ENCODE measurements at places on chromosomes 5 and 9.

GRCh38 chr5:168334695-168335094 lies 43.2 kb downstream of the WWC1 start:
- DNase-seq = no peak

DNA sequence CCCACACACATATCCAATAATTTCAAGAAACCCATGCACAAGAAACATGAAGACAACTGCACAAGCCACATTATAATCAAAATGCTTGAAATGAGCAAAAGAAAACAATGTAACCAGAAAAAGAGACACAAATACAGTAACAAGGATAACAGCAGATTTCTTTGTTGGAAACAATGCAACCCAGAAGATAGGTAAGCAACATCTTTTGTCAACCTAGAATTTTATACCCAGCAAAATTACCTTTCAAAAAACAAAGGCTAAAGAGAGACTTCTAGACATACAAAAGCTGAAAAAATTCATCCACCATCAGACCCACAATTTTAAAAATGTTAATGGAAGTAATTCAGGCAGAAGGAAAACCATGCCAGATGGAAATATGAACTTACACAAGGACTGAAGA lies 5.0 kb upstream of the COL23A1 start:
- no peak for DNase-seq

GRCh38 chr5:66232706-66233445 lies 88.8 kb downstream of the SREK1 start:
- DNase-seq = no peak

- no peak for DNase-seq
Measured at GRCh38 chr5:68332556-68332955, 117.0 kb downstream of the PIK3R1 start.

DNA sequence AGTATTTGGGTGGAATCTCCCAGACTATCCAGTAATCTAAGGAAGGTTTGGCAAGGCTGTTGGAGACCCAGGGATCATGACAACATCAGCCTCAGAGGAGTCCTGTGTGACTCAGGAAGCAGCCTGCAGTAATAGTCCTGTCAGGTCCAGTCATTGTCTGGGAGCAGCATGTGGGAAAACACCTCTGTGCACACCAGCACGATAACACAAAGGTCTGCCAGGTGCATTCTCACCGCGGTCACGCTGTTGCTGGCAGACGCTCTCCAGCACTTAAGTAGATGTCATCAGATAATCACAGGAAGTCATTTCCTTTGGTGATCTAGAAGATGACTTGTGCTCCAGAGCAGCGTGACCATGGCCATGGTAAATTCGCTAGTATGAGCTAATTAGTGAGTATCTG lies 99.2 kb upstream of the IQGAP2 start:
- no peak for DNase-seq

DNA sequence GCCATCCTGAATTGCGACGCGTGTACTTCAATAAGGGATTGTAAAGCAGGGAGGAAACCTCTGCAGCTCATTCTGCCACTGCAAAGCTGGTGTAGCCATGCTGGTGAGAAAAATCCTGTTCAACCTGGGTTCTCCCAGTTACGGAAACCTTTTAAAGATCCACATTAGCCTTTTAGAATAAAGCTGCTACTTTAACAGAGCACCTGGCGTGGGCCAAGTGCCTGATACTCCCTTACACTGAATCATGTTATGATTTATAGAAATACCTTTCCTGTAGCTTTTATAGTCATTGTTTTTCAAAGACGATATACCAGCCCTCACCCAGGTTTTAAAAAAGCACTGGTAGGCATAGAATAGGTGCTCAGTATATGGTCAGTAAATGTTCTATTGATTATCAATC lies 48.3 kb downstream of the SFXN1 start:
- DNase-seq = no peak

DNA sequence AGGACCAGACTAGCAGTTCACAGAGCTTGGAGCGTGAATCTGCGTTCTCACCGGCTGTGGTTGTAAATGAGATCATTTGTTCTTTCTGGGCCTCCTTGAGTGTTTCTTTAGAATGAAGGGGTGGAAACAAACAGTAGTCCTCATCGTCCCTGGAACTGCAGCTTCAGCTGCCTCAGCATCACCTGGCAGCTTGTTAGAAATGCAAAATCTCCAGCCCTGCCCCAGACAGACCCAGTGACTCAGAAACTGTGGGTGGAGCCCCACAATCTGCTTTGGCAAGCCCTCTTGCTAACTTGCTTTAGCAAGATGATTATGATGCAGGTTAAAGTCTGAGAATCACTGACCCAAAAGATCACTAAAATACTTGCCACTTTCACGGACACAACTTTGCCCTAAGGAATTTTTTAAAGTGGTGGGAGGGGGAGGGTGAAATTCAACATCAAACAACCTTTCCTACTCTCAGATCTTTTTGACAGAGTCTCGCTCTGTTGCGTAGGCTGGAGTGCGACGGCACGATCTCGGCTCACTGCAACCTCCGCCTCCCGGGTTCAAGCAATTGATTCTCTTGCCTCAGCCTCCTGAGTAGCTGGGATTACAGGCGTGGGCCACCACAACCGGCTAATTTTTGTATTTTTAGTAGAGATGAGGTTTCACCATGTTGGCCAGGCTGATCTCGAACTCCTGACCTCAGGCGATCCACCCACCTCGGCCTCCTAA lies 86.0 kb downstream of the BRINP1 start:
- DNase-seq = no peak

DNA sequence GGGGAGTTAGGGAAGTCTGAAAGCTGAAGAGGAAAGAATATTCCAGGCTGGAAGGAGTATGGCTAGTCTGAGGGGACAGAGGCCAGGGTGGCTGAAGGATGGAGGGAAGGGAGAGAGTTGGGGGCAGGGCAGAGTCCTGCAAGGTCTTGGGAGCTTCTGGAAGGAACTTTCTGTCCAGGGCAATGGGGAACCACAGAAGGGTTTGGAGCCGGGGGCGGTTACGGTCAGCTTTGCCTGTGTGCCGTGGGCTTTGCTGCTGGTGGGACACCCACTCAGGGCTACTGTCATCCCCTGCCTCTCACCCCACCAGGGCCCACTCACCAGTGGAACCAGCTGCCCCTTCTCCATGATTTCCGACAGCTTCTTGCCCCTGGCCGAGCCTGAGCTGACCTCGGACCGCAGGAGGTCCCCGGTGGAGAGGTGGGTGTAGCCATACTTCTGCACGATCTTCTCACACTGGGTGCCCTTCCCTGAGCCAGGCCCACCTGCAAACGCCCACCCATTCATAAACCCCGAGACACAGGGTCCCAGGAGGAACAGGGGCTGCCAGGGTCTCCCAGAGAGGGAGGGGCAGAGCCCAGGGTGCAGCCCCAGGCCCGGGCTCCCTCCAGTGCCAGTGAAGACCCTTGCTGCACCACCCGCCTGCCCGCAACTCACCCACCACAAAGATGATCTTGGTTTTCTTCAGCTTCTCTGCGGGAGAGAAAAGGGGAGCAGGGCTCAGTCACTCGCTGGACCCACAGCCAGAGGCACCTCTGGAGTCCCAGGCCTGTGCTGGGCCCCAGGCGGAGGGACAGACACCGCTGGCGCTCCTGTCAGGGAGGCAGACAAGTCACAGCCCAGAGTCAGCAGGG lies 4.9 kb downstream of the AK1 start:
- no peak for DNase-seq

GRCh38 chr5:106171708-106172107 lies 1499.0 kb downstream of the EFNA5 start:
- DNase-seq = no peak

DNA sequence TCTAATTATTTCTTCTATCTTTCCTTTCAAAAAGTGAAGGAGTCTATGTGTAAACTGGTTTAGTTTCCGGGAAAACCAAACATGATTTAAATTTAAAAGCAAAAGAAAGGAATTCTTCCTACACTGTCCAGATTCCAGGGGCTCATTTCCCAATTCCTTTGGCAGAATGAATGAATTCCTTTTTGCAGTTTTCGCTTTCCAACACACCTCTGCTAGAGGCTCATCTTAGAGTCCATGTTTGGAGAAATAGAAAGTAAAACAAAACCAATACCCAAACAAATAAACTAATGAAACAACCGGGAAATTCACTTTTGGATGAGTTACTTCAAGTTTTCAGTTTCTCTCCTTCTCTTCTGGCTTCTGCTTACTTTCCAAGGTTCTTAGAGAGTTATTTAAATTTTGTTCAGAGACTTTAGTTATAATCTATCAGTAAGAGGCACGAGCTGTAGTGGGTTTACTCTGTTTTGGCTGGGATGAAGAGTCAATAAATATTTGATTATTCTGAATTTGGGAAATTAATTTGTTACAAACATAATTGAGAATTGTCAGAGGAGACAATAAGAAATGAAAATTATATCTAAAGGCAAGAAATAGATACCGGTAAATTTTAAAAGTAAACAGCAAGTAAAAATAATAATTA lies 365.0 kb upstream of the CDH9 start:
- DNase-seq = no peak

- no peak for DNase-seq
Measured at GRCh38 chr5:78005021-78005785, 229.1 kb upstream of the TBCA start.

- no peak for DNase-seq
Measured at GRCh38 chr5:181100121-181100875, 30.7 kb downstream of the OR2V1 start.

GRCh38 chr5:32618962-32619361 lies 33.6 kb downstream of the SUB1 start:
- DNase-seq = no peak

- no peak for DNase-seq
Measured at GRCh38 chr5:5085381-5085780, 54.7 kb upstream of the ADAMTS16 start.

- no peak for DNase-seq
Measured at GRCh38 chr5:126355940-126356339, 67.3 kb upstream of the GRAMD2B start.

GRCh38 chr9:26210338-26210851 lies 532.2 kb upstream of the TUSC1 start:
- no peak for DNase-seq

DNA sequence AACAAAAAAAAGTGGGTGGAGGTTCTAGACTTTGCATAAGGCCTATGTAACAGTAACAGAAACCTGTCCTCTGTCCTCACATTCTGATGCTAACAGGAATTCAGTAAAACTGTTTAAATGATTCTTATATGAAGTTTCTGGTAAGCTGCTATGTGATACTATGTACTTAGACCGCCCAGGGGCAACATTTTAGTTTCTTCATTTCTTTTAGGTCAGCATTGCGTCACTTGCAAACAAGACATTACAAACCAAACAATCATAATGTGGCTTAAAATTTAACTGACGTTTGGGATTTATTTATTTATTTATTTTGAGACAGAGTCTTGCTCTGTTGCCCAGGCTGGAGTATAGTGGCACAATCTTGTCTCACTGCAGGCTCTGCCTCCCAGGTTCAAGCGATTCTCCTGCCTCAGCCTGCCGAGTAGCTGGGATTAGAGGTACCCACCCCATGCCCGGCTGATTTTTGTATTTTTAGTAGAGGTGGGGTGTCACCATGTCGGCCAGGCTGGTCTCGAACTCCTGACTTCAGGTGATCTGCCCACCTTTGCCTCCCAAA lies 44.3 kb downstream of the TENT4A start:
- DNase-seq = no peak

DNA sequence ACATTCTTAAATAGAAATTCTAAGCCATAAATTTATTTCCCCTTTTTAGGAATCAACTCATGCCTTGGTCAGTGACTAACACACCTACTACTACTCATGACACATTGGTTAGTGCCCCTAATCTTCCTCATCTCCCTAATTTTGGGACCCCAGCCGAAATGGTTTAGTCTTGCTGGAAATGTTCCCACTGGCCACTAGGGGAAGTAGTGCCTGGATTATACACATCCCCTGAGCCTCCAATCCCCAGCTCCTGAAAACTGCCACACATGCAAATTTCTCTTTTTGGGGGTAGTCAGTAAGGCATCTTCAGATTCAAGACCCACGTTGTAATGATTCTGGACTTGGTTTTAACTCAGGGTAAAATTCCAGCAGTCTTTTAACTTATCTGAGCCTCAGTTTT lies 79.8 kb downstream of the HSD17B3 start:
- DNase-seq = no peak

- DNase-seq = no peak
Measured at GRCh38 chr5:38468202-38468673, 88.2 kb downstream of the LIFR start.

GRCh38 chr5:138468133-138468965 lies 3.1 kb downstream of the EGR1 start:
- DNase-seq = peak; percentile 46

GRCh38 chr5:40678460-40679147 lies 1.1 kb upstream of the PTGER4 start:
- DNase-seq = no peak

- no peak for DNase-seq
Measured at GRCh38 chr5:58818465-58818864, 235.6 kb downstream of the RAB3C start.

DNA sequence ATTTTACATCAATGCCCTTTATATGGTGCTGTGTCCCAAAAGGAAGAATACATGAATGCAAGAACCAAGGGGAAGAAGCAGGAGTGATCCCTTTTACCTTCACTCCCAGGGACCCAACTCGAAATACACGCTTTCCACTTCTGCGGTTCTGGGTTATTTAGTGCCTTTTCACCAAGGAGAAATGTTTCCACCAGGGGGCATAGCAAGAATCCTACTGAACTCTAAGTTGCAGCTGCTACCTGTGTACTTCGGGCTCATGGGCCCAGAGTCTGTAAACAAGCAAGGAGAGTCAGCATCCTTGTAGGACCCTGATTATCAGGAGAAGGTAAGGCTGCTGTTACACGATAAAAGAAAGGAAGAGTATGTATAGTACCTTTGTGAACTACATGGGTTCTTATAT lies 45.7 kb downstream of the DPYSL3 start:
- DNase-seq = no peak

DNA sequence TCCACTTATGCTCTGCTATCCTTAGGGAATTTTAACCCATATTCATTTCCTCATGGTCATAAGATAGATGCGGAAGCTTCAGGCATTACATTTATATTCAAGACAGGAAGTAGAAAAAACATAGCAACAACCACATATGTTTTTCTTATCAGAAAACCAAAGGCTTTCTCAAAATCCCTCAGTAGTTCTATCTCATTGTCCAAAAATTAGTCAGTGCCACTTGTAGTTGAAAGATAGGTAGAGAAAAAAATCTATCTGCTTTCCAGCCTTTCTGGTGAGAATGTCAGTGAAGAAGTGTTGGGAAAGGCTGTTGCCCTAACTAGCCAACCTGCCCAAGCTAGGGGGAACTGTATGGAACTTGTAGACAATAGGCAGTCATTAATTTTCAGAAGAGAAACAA lies 23.5 kb upstream of the MOCS2 start:
- DNase-seq = no peak

DNA sequence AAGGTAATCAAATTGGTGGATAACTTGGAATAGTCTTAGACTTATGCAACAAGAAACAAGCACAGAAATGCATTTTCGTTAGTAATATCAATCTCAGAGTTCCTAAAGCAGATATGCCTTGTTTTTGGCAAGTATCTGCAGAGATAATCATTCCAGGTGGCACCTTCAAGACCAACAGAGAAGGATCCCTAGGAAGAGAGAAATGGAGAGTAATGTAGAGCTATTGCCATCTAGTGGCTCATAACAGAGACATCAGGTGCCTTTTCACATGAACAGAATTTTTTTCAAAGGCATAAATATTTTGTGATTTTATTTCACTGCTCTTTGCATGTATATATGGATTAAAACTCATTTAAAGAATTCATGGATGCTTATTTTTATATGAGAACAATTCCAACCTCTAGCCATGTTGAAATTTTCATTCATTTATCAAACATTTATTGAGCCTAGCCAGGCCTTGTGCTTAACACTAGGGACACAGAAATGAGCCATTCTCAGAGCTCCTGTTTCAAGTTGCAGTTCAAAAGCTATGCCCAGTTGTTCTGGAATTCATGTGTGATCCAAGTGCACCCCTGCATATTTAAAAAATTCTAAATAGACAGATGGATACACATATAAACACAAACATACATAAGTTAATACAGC lies 117.5 kb upstream of the OR13F1 start:
- no peak for DNase-seq

- no peak for DNase-seq
Measured at GRCh38 chr5:112918136-112918535, 3.9 kb downstream of the REEP5 start.
